PC-3 (cell line): ENCODE measurements at places on chromosomes 16 and 17. TPM values are rescaled to one million over a fixed set of nuclear protein-coding genes. Genes with fewer than 3 reads are reported as not detected.

OR3A3 gene
- not detected in 2 replicates for total RNA-seq

C17orf67 gene
- total RNA-seq = 2.3 and 4.4 TPM in 2 replicates

GRCh38 chr17:47934856-47935255 lies 6.5 kb upstream of the PNPO start:
- H3K4me3 ChIP-seq = no peak overlapping the region
- H3K4me1 ChIP-seq = peaks cover 26% of the 10 kb centered on the region
- DNase-seq = peak; percentile 71
- no peak overlapping the region for H3K27ac ChIP-seq
- H3K36me3 ChIP-seq = no peaks in the 10 kb centered on the region

DNA sequence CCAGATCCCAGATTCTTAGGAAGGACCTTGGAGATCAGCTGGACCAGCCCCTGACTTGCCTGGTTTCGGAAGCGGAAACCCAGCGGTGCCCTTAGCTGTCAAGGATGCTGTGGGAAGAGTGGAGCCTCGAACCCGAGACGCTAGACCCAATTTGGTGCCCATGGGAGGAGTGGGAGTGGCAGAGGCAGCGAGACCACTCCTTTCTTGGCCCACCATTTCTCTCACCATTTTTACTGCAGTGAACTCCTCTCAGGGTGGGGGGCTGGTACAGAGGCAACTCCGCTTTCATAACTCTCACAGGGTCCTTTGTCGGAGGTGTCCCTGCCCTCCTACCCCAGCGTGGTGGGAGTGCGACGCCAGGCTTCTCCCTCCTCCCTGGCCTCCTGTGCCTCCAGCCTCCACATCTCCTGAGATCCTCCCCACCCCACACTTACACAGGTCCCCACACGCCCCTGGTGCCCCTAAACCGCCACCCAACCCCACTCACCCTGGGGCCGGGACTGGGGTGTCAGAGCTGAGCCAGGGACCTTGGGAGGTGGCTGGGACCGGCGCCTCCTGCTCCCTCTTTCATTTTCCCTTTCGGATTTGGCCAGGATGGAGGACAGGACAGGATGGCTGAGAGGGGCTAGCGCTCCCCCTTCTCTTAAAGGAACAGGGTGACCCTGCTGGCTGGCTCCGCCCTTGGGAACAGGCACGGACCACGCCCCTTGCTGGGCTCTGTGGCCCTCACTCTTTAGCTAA lies at the start of gene GJD3:
TSS of gene GJD3 (minus strand) at position 617 of the 741 bp plus-strand sequence. CDS start 922 bp downstream, outside the sequence.
- H3K27me3 ChIP-seq = no peaks in the 10 kb centered on the region
- H3K36me3 ChIP-seq = no peaks in the 10 kb centered on the region
- H3K4me1 ChIP-seq = no peaks in the 10 kb centered on the region
- H3K4me3 ChIP-seq = peak within 1 kb of the TSS; percentile 67

DNA sequence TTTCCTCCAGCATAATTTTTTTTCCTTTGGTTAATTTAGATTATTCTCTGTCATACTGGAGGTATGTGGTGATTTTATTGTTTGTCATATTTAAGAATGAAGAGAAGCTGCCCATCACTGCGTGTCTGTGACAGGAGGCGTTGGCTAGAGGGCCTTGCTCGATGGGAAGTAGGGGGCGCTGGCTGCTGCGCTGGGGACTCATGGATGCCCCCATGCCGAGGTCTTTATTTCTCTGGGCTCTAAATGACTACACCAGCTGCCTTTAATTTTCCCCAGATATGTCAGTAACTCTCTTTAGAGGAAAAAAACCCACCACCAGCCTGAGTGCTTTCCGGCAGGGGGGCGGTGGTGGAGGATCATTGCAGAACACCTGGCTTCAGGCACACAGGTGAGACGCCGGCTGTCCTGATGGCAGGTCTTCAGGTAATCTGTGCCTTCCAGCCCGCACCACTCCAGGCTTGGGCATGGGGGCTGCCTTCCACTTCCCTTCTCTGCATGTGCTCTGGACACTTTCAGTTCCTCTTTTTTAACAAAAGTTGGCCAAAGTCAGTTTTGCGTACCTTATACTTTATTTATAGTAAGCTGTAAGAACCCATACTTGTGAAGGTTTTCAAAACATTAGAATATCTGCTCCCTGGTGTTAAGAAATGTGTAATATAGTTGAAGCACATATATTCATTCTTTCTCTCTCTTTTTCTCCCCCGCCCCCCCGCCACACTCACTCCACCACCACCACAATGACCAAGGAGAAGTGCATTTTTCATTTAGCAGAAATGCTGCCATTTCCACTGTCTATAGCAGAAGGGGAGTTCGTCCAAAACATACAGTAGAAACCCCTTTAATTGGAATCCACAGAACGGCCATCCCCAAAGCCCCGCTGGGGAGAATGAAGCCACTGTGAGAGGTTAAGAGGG lies 192.7 kb downstream of the RPTOR start:
- no peaks in the 10 kb centered on the region for H3K4me1 ChIP-seq
- no peak overlapping the region for H3K4me3 ChIP-seq
- H3K36me3 ChIP-seq = peaks cover 8% of the 10 kb centered on the region
- no peak overlapping the region for H3K27ac ChIP-seq
- no peaks in the 10 kb centered on the region for H3K27me3 ChIP-seq

GRCh38 chr17:48100591-48101011 lies 677 bp downstream of the CBX1 start:
- peak overlapping the region; percentile 67 for H3K27ac ChIP-seq
- peak; percentile 79 for DNase-seq
- peak overlapping the region; percentile 78 for H3K4me3 ChIP-seq
- peaks cover 10% of the 10 kb centered on the region for H3K4me1 ChIP-seq
- H3K27me3 ChIP-seq = no peaks in the 10 kb centered on the region
